GM12891 (cell line): ENCODE measurements at places on chromosomes 5 and 9.

DNA sequence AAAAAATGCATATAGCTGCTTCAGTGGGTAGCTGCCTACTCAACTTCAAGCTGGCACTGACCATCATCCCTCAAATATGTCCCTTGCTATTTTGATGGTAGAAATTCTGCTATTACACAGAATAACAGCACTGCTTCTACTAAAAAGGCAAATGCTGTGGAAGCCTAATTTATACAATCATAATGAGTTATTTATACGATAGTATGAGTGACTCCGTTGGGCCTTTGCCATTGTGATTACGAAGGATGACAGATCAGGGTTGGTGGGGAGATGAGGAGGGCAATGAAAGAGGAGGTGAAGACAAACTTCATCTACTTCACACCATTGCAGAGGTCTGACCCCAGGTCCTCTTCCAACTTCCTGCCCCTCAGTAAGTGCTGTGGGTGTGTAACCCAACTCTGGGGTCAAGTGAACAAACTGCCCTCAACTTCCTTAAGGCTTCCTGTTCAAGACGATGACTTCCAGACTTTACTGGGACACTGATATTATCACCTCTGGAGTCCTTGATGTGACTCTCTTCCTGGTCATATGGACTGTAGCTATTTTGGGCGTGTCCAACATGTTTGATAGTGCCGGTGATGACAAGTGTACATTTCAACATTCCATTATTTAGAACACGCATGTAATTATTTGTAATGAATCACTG lies 74.1 kb upstream of the RPS23 start:
- DNase-seq, result no peak

DNA sequence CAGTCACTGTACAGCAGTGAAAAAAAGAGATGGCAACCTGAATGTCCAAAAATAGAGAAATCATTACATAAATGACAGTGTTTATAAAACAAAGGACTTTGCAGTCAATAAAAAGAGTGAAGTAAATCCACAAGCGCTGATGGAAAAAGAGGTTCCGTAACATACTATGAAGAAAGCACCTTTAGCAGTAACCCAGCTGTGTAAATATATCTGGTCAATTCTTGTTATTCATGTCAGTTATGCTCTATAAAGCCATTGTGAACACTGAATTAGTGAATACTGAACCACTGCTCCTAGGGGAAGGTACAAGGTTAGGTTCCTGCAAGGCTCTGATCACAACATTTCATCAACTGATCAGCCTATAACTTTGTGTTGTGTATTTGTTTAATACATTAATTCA lies 39.5 kb downstream of the CCNJL start:
- no peak for DNase-seq

DNA sequence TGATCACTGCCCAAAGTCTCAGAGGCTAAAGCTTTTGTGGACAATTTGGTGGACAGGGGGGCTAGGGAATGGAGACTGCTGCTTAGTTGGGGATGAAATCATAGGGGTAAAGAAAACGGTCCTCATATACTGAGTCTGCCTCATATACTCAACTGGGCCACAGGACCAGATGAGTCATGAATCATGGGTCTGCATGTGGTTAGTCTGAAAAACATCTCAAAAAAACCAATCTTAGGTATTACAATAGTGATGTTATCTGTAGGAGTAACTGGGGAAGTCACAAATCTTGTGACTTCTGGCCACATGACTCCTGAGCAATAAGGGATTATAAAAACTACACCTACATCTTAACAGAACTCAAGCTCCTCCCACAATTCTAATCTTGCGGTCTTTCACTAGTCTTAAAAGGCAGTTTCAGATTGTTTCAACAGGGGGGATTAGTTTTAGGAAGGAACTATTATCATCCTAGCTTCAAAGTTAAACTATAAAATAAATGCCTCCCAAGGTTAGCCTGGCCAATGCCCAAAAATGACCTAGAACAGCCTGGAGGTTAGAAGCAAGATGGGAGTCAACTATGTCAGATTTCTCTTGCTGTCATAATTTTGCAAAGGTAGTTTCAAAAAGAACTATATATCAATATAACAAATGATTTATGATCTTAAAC lies 17.5 kb downstream of the TMEM161B start:
- no peak for DNase-seq

- no peak for DNase-seq
Measured at GRCh38 chr5:139925650-139926640, 117.2 kb downstream of the NRG2 start.

GRCh38 chr9:6147846-6148245 lies 67.8 kb upstream of the IL33 start:
- no peak for DNase-seq

DNA sequence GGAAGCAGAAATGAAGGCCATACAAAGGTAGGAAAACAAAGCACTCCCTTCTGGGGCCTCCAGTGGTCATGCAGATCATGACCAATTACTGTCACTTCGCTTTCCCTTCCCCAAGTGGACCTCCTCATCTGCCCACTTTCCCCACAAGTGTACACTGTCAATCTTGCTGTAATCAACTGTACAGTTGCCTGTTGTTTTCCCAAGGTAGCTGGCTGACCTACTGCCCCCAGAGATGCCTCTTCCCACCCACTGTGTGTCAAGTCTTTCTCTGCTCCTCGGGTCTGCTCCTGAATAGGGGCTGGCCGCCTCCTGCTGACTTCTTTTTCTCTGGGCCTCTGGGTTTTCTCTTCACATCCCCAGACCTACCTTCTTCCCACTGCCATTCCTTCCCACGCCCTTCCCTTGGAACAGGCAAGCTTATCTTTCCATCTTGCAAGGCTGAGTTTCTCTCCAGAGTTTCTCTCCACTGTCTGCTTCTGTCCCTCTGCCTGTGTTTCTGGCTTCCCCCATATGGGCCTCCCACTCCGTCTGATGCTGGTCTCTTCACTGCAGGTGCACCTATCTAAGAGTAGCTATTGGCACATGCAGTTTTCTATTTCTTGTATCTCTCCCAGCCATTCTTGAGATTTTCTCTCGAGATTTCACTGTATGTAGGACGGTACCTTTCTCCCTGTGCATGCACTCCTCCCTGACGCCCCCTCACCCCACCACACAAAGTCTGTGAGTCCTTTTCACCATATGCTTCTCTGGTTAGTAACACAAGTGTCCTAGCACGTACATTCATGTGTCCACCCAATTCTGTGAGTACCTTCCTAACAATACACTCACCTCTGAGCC lies 2.4 kb downstream of the ELL2 start:
- DNase-seq, result no peak

DNA sequence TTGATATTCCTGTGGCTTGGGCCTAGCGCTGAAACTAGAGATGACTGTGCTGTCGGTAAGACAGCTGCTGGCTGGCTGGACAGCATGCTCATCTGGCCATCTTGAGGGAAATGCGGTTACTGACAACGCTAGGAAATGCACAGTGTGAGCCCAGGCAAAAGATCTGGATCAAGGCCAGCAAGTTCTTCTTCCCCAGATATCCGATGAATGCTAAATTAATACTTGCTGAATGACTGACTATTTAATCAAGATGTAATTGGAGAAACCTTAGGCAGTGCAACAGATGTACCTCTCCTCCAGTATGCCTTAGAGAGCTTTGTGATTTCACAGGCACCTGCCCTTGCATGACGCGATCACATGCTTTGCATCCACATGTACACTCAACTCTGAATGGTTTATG lies 659.1 kb downstream of the EFNA5 start:
- no peak for DNase-seq

DNA sequence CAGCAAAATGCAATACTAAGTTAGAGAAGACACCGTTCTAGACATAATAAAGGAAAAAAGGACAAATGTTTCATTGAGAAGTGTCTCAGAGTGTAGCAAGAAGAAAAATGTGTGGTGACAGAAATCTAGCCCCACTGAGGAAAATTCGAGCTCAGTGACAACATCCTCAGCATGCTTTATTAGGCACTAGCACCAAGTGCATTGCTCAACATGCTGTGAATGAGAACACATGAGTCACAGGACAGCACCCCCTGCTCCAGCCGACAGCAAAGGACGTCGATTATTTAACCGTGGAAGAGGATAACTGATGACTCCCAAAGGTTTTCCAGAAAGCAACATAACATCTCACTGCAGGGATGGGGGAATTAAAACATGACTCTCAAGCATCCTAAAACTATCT lies 182.7 kb downstream of the GNAQ start:
- no peak for DNase-seq

DNA sequence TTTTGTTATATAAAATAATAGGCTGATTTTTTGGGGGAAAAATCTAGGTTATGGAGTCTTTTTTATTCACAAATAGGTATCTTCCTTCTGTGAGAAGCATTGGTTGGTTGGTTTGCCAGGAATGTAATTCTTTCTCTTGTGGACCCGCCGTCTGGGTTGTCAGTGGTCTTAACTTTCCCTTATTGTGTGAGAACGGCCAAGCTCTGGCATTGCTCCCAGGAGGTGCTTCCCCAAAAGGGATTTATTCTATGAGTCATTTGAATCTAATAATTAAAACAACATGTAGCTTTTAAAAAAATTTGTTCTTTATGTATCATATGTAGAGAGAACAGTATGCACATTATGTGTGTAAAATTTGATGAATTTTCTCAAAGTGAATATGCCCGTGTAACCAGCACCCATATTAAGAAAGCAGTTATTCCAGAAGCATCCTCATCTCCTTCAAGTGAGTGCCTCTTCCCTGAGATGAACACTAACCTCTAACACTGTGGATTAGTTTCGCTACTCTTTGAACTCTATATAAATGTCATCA lies 114.4 kb downstream of the MAST4 start:
- no peak for DNase-seq

DNA sequence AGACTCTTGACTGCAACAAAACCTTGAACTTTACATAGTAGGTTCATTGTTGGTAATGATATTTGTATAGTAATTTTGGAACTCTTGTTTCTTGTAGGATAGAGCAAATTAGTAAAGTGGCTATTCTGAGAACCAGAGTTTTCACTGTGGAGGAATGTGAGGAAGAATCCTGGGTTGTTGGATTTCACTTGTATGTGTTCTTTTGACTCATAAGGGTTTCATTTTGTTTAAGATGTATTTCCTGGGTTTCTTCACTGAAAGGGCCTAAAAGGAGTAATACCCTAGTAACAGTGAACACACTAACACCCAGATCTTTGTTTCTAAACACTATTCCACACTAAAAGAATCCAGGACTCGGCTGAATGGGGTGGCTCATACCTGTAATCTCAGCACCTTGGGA lies 20.1 kb downstream of the TTC1 start:
- no peak for DNase-seq

DNA sequence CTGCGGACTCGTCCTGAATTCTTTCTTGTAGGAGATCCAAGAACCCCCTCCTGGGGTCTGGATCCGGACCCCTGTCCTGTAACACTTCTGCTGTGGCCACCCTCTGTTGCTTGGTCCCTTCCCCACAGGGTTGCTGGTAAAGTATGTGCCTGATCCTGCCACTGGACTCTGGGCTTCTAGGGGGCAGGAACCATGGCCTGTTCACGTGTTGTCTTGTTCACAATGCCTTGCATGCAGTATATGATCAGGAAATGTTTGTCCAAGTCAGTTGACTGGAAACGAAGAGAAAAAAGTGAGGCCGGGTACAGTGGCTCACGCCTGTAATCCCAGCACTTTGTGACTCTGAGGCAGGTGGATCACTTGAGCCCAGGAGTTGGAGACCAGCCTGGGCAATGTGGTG lies 139.3 kb upstream of the ALDH1B1 start:
- no peak for DNase-seq

DNA sequence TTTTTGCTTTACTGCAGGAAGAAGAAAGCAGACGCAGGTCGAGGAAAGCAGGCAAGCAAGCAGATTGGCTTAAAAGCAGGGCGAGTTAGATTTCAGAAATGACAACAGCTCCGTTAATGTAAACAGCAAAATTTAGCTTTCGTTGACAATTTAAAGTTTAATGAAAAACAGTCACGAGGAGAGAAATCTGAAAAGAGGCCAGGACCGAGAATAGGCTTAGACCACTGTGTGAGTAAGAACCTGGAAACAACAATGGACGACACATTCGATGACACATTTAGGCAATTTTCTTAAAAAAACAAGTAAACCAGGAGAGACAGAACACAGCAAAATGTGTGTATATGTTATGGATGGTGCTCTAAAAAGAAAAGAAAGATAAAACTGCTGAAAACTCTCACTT lies 155.3 kb downstream of the ISOC1 start:
- DNase-seq, result no peak

DNA sequence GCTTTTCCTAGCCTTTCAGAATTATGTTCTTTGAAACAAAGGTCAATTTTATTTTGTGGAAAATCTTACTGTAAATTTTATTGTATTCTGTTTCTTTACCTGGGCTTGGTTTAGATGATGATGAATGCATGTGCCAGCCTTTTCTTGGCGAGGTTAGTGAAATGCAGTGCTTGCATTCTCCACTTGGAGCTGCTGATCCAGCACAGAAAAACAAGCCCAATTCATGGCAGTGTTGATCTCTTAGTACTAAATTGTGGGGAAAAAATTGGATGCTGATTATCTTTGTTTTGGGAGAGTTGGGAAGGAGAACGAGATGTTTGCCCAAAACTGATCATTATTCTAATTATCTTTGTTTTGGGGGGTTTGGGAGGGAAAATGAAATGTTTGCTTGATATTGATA lies 3.7 kb downstream of the HABP4 start:
- no peak for DNase-seq

GRCh38 chr5:67095346-67096171 lies 101.0 kb downstream of the CD180 start:
- DNase-seq, result no peak

DNA sequence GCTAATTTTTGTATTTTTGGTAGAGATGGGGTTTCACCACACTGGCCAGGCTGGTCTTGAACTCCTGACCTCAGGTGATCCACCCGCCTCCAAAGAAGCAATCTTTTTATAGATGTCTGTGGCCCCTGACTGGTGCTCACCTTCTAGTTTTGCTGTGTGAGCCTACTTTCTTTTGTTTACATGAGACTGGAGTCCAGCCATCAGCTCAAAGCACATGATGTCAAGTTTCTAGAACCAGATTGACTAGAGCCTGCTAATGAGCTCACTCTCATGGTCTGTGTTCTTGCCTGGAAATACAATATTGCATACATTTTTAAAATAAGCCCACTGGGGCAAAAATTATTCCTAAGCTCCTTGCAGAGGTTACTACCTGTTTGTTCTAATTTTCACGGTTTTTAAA lies 102.9 kb upstream of the PIK3R1 start:
- no peak for DNase-seq

GRCh38 chr9:100492952-100493351 lies 20.0 kb downstream of the TMEFF1 start:
- no peak for DNase-seq

GRCh38 chr9:93907551-93908199 lies 47.5 kb downstream of the BARX1 start:
- no peak for DNase-seq

GRCh38 chr5:83494087-83494620 lies 22.6 kb downstream of the VCAN start:
- DNase-seq, result no peak

GRCh38 chr5:137300411-137301240 lies 198.5 kb downstream of the SPOCK1 start:
- DNase-seq, result no peak

- no peak for DNase-seq
Measured at GRCh38 chr5:116516021-116516420, 58.6 kb downstream of the SEMA6A start.
